ENCODE measurements at places on chromosomes 7 and 10.

DNA sequence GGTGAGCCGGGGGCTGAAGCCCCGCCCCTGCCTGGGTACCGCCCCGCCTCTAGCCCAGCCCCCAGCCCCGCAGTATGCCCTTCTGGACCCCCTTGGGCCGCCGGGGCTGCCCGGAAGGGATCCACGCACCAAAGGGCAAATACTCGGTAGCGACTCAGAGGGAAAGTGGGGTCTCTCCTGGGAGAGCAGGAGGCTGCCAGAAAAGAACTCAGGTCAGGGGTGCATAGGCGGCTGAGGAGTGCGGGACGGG is 796 bp downstream of the FBXL15 start:
- DNase-seq, result no peak

DNA sequence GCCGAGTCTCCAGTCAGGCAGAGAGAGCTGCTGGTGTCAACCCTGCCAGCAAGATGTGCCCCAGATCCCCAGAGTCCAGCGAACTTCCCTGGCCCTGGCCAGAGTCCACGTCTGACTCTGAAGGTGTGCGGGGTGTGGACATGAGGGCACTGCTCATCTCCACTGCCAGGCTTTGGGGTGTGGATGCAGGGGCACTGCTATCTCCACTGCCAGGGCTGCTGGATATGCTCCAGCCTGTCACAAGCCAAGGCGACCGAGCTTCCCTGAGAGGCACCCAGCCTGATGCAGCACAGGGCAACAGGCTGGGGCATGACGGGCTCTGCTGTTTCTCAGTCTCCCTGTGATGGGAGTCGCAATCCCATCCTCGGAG is 596.8 kb downstream of the PTPRN2 start:
- DNase-seq, result no peak

GRCh38 chr7:147700702-147701101 is 889.9 kb upstream of the C7orf33 start:
- no peak for DNase-seq

- no peak for DNase-seq
Measured at GRCh38 chr10:1249142-1249920, 193.1 kb downstream of the WDR37 start.

All from activated T-cell treated with anti-CD3 and anti-CD28 coated beads, Interleukin-2, amount 50 U/mL, for 1 hour (primary cell).